Breast epithelium (tissue), 4 donors: ENCODE measurements at places on chromosomes 11 and 22. TPM values are rescaled to one million over a fixed set of nuclear protein-coding genes. Genes with fewer than 3 reads are reported as not detected.

DNA sequence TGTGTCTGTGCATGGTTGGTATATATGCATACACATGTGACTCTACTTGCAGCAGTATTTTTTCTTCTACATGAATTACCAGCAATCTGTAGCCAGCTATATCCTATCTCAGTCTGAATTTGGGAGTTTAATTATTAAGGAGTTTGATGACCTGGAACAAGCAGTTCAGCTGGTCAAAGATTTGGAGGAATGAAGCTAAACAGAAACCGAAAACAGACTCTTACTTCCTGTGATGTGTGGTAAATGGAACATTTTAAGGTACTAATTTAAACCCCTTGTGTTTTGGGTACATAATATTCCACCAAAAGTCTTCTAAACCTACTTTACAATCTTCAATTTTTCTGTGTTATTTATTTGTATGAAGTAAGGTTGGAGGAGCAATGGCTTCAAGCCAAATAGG is 124.4 kb upstream of the PGR start:
- H3K4me3 ChIP-seq = no peak overlapping the region
- no peaks in the 10 kb centered on the region for H3K27me3 ChIP-seq
- no peaks in the 10 kb centered on the region for H3K36me3 ChIP-seq
- no peak overlapping the region for H3K27ac ChIP-seq

DNA sequence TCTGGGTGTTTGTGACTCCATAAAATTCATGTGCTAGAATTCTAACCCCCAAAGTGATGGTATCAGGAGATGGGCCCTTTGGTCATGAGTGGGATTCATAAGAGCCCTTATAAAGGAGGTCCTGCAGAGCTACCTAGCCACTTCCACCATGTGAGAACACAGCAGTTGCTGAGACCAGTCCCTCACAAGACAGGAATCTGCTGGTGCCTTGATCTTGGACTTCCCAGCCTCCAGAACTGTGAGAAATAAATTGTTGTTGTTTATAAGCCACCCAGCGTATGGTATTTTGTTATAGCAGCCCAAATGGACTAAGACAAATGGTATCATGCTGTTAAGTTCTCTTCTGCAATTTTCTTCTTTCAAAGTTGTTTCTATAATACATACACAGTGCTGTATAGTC is 1.5 kb upstream of the PLAAT5 start:
- H3K27ac ChIP-seq = no peak overlapping the region
- H3K4me3 ChIP-seq = no peak overlapping the region
- no peaks in the 10 kb centered on the region for H3K27me3 ChIP-seq
- no peaks in the 10 kb centered on the region for H3K4me1 ChIP-seq
- no peaks in the 10 kb centered on the region for H3K36me3 ChIP-seq

GRCh38 chr11:38927993-38928392 is 2330.0 kb upstream of the RAG2 start:
- no peaks in the 10 kb centered on the region for H3K4me1 ChIP-seq
- H3K27ac ChIP-seq = no peak overlapping the region
- no peaks in the 10 kb centered on the region for H3K27me3 ChIP-seq
- H3K4me3 ChIP-seq = no peak overlapping the region

DNA sequence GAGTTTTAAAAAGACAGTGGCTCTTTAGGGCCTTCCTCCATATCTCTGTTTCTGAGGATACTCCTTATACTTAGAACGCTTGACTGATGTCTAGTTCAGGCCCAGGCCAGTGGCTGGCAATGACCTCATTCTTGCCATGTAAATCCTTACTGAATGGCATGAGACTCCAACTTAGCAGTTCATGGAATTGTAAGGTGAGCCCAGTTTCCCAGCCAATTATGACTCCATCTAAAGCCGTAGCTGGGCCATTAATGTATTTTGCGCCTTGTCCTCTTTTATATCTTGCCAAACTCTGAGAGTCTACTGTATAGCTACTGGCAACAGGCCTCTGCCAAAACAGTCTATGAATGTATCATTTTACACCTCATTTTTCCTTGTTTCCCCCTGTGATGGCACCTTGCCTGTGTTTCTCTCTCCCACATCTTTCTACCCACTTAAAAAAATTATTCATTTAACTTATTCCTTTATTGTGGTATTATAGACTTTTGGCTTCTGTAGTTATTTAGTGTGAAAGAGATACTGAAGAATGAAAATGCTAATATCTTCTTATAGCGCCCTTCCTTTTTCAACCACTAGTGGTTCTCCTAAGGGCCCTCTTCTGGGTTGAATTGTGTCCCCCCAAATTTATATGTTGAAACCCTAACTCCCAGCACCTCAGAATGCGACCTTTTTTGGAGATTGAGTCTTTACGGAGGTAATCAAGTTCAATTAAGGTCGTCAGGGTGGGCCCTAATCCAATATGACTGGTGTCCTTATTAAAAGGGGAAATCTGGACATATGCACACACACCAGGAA is 67.4 kb downstream of the ZNRF3 start:
- no peaks in the 10 kb centered on the region for H3K27me3 ChIP-seq
- DNase-seq = no peak
- no peak overlapping the region for H3K27ac ChIP-seq
- peaks cover 4% of the 10 kb centered on the region for H3K4me1 ChIP-seq

DNA sequence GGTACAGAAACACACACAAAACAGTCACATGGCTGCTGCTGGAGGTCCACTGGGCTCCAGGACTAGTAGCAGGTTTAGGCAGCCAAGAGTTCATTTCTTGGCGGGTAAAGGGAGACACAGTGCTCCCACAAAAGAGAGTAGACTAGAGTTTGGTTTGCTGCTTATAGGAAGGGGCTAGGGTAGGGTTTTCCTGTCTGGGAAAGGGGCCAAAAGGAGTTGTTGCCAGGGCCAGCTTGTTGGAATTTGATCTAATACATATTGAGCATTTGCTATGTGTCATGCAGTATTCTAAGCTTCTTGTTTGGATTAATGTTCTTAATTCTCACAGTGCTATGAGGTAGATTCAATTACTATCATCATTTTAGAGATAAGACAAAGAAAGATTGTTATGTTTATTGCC is 195.1 kb upstream of the PLET1 start:
- H3K36me3 ChIP-seq = no peaks in the 10 kb centered on the region
- H3K27ac ChIP-seq = no peak overlapping the region
- H3K4me1 ChIP-seq = no peaks in the 10 kb centered on the region

GRCh38 chr22:38655519-38656255 is 505 bp downstream of the FAM227A start:
- H3K36me3 ChIP-seq = no peaks in the 10 kb centered on the region
- DNase-seq = no peak
- no peaks in the 10 kb centered on the region for H3K27me3 ChIP-seq
- peak overlapping the region; percentile 98 for H3K27ac ChIP-seq
- peak overlapping the region; percentile 93 for H3K4me3 ChIP-seq

- H3K27ac ChIP-seq = no peak overlapping the region
- H3K36me3 ChIP-seq = no peaks in the 10 kb centered on the region
- no peak for DNase-seq
- no peak overlapping the region for H3K4me3 ChIP-seq
- no peaks in the 10 kb centered on the region for H3K4me1 ChIP-seq
- H3K27me3 ChIP-seq = no peaks in the 10 kb centered on the region
Measured at GRCh38 chr11:381501-382072, 12.3 kb downstream of the B4GALNT4 start.

The C11orf91 gene
- total RNA-seq = not detected
